ENCODE measurements at places on chromosomes 11 and 22.

DNA sequence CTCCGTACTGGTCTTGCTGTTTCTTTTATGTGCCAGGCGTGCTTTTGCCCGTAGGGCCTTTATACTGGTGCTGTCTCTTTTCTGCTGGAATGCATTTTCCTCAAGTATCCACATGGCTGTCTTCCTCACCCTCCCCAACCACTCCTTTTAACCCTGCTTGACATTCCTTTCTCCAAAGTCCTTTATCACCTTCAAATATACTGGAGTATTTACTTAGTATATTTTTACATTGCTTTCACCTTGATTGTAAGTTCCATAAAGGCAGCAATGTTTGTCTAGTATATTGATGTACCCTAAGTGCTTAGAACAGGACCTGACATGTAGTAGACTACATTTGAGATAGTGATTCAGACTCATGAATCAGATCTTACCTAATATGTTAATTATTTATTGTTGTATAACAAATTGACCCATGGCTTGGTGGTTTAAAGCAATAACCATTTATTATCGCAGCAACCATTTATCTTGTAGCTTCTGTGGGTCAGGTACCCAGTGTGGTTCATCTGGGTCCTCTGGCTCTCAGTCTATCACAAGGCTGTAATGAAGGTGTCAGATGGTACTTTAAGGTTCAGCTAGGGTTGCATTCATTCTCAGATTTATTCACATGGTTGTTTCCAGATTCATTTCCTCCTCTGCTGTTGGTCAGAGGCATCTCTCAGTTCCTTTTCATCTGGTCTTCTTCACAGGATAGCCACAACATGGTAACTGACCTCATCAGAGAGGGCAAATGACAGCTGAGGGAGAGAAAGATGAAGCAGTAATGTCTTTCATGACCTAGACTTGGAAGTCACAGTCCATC is 34.2 kb downstream of the DDX10 start:
- no peak for DNase-seq

GRCh38 chr11:8787372-8787771 is 104.8 kb downstream of the RPL27A start:
- DNase-seq = no peak

- DNase-seq = no peak
These were observed 43.3 kb downstream of the SMIM38 start for GRCh38 chr11:69198891-69199582.

- DNase-seq = no peak
These were observed 33.3 kb downstream of the ELF5 start for GRCh38 chr11:34480314-34480713.

DNA sequence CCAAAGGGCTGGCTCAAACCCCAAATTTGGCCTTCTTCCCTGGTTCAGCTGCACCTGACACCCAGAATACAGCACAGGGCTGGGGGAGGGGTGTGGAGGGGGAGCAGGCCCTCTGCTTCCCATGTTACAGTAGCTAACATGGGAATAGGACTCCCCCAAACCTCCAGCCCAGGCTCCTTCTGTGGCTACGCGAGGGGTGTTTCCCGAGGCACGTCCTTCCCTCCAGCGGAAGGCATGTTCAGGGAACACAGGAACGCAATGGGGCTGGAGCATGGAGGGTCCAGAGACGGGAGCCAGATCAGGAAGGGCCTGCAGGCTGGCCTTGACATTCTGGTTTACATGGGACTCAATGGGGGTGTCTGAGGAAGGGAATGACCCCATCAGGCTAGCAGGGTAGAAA is 11.8 kb upstream of the IGLL1 start:
- no peak for DNase-seq

DNA sequence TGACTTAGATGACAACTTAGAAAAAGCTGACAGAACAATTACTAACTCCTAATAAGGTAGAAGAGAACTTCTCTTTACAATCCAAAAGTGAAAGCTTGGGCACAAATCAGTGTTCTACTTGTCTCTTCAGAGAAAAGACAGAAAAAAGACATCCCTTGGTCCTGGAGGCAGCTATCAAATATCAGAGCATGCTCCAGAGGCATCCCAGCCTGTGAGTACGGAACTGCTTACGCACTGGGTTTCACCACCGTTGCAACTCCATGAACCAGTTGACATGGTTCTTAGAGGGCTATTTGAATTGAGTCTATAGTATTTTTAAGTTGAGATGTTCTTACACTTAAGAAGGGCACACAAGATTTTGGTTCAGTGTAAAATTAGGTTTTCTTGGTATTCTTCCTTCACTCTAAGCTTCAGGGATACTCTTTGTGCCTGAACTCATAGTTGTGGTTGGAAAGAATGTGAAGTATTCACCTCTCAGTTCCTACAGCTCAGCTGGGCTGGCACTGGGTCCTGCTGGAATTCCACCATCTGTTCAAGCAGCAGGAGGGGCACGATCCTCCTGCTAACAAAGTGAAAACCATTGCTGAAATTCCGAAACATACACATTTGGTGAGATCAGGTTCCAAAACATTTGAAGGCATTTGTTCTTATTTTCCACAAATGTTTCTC is 6.3 kb downstream of the AKIP1 start:
- peak; percentile 80 for DNase-seq

DNA sequence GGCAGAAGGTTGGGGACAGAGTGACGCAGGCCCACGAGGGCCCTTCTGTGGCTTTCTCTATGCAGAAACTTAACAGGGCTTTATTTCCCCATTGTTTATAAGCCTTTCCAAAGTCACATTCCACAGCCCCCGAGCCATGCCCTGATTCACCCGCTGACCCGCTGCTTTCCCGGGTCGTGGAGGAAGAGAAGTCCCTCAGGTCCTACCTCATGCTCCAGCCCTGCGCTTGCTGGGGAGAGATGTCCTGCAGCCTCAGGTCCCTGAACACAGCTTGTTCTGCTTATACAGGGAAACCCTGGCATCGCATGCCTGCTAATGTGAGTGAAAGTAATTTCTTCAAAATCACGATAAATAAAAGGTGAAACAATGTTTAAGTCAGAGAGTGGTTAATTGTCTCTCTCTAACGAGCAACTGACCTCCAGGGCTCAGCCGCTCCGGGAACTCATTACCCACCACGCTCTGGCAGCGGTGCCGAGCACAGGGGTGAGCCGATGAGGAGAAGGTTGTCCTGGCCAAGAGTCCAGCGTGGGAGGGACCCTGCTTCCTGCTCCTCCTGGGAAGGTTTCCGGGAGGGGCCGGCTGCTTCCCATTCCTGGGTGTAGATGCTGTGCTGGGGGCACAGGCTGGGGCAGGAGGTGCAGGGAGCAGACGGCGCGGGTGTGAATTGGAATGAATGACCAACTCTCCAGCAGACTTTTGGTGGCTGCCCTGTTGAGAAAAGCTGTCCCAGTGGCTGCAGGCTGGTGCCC is 595.2 kb downstream of the BRD1 start:
- no peak for DNase-seq

GRCh38 chr22:28448625-28449024 is 231.0 kb downstream of the TTC28 start:
- no peak for DNase-seq

DNA sequence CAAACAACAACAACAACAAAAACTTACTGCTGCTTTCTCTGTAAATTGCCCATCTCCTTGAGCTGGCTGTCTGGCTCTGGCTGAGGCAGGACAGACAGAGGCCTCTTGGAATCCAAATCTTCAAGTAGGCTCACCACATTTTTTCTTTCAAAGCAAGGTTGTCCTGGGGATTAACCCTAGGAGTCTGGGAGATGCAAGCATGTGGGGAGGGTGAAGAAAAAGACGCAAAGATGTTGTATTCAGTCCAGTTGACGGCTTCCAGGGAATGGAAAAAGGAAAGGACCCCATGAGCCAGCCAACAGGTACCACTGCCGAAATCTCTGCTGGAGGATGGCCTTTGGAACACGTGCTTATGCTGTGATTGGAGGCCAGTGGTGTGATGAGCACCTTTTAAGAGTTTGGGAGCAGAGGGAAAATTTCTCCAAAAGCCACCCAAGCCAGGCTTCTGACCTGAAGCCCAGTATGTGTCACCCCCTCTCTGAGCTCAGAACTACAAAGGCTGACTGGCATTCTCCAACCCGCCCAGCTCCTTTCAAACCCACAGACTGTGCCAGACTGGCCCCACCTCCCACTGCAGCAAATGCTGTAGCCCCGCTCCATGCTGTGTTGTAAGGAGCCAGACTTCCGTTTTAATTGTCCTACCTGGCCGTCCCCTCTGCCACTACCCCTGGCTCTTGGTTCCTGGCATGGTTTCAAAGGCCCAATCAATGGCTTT is 10.8 kb downstream of the BLID start:
- DNase-seq = no peak

GRCh38 chr11:129189646-129190045 is 2.5 kb downstream of the ARHGAP32 start:
- no peak for DNase-seq

DNA sequence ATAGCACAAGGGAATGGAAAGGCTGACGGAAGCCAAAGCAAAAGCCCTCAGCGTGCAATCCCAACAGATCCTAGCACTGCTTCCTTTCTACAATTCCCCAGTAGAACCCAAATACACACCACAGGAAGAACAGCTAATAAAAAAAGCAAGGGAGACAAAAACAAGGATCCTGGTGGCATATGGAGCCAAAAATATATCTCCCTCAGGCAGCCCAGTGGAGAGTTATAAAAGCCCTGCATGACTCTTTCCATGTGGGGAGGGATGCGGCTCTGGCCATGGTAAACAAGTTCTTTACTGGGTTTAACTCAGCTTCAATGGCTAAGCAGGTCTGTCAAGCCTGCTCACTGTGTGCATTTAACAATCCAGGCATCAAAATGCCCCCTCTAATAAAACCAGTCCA is 88.1 kb downstream of the PIWIL4 start:
- no peak for DNase-seq
